LHCN-M2 (cell line): ENCODE measurements at places on chromosomes 3 and 15. TPM values are rescaled to one million over a fixed set of nuclear protein-coding genes. Genes with fewer than 3 reads are reported as not detected.
A peak's percentile ranks its signal among the peaks of the same experiment; 100 is the strongest.

The CCDC13 gene
- 0.57 and 0.77 TPM in 2 replicates for total RNA-seq

The HYAL1 gene
- total RNA-seq = 0.23 and 0.32 TPM in 2 replicates

The IFT122 gene
- 17.3 and 24.2 TPM in 2 replicates for total RNA-seq

The GRK7 gene
- total RNA-seq = not detected in 2 replicates

The DUOX1 gene
- total RNA-seq = under 0.01 and 0.06 TPM in 2 replicates

The FGF7 gene
- 6.5 and 7.9 TPM in 2 replicates for total RNA-seq

The PARP15 gene
- total RNA-seq = not detected in 2 replicates

The CDC25A gene
- total RNA-seq = 21.8 and 34.2 TPM in 2 replicates

The CRYBG3 gene
- total RNA-seq = 16.8 and 18.8 TPM in 2 replicates

DNA sequence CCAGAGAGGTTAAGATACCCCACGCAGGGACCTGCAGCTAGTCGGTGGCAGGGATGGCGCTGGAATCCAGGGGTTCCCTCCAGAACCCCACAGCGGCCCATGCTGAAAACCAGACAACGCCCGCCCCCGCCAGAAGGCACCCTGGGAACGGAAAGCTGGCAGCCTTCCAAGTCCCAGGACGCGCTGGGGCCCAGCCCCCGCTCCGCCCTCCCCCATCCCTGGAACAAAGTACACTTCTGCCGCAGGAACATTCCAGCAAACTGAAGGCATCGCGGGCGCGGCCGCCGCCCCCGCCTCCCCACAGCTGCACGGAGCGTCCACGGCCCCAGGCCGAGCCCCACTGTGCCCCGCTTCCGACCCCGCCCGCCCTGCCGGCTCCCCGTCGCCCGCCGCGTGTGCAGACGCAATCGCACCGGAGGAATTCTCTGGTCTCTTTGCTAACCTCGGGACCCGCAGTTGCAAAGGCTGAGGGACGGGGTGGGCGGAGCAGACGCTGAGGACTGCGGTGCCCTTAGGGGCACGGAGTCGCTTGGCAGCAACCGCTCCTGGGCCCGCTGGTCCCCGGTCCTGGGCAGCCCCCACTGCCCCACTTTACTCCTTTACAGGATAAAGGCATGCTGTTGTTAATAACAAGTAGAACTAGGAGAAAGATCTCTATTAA lies 44.8 kb upstream of the RNU6-1 start:
- DNase-seq = peak; percentile 67

DNA sequence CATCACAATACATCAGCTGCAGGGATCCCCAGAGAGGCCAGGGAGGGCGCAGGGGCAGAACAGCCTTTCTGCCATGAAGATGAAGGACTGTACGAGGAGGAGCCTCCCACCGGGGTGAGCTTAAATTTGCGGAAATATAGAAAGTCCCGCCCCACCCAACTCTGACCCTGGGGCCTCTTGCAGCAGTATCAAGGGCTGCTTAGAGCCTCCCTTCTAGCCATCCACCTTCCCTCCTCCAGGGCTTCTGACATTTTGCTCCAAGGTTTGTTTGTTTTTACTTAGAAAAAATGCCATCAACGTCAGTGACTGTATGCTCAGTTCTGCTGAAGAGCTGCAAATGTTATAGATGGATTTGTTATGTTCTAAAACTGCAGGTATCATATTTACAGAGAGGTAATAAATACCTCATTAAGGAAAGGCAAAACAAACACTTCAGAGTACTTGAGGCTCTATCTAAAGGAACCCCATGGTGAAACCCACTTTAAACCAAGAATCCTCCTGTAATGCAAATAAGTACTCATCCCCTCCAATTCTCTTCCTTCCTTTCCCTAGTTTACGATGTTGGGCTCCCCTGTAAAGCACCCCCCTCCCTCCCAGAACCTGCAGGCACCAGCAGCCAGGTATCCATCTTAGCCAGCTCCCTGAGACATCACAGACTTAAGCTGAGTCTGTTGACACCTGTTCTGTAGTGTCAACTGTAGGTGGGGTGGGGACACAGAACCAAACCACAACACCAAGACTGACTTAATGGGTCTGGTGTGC lies 30.5 kb downstream of the RFTN1 start:
- no peak for DNase-seq

DNA sequence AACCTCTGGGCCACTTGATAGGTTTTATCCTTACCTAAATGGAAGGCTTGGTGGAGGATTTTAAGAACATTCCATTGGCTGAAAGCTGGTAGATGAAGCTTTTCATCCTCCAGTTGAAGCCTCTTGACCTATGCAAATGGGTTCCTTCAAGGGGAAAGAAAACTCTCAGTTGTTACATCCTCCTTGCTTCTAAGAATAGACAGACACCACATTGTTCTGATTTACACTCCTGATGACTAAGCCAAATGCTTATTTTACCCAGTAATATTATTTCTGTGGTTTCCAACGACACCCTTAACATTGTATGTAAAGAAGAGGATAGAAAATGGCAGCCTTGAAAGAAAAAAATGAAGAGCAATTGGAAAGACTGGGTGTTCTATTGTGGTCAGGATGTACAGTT lies 480.5 kb downstream of the OTOL1 start:
- DNase-seq = peak; percentile 60

- no peak for DNase-seq
Measured at GRCh38 chr3:37024820-37025405, 31.6 kb downstream of the MLH1 start.

DNA sequence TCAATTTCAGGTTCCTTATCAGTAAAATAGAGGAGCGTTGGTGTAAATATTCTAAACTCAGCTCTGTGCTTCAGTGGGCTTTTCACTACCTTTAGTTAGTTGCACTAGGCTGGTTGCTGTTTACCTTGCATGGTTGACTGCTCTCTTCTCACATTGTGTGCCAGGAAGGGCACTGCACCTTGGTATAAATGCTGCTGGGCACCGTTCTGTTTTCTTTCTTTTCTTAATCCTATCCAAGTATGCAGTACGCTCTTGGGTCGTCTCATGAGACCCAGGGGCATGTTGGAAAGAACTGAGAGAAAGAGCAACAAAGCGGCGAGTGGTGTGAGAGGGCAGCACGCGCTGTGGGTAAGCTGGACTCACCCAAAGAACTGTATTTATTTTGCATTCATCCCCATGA lies 22.4 kb downstream of the KCNMB2 start:
- DNase-seq = no peak

DNA sequence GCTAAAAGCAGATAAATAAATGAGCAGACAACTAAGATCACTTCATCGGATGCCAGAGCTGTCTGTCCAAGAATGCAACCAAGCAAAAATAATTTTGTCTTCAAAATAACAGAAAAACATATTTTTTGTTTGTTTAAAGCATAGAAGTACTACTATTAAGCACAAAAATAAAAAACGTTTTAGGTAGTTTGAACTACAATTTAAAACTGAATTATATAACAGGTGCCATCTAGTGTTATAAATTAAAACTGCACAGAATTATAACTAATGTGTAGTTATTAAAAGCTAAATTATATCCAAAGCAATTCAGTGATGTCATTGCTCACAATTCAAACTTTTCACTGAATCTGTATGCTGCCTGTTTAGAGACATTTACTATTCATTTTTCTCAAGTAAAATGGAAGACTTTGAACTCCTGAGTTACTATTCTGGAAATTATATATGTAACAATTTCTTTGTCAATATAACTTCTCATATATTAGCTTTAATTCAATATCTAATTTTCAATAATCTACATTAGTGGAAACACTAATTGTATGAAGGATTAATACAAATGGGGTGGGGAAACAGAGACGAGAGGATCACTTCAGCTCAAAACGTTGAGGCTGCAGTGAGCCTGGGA lies 29.5 kb downstream of the LINS1 start:
- DNase-seq = peak; percentile 17

DNA sequence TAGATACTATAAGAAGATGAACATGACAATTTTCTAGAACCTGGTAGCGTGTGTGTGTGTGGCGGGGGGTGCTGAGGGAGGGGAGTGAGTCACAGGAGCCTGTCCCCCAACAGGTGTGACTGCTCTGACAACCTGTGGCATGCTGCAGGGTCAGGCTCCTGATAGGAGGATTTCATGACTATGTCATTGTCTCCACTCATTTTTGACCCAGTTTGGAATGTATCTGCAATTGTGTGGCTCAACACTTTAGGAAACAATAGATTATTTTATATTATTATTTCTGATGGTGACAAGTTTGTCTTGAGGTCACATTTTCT lies 9.3 kb upstream of the VILL start:
- DNase-seq = peak; percentile 60

- DNase-seq = peak; percentile 71
Measured at GRCh38 chr3:24686808-24687207, 192.2 kb upstream of the THRB start.

DNA sequence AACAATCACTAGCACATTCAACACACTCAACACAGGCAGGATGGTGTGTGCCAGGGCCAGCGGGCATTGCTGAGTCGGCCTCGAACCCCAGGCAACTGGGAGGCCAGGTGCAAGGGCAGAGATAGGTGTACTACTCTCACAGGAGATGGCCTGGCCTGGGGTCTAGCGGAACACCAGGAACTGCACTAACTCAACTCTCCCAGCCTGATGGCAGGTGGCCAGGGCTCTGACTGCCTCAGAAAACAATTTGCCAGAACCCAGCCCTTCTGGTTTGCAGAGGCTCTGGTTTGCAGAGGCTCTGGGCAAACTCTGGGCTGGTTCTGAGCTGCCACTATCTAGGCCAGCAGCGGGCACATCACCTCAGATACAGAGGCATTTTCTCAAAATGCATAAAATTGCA lies 229.2 kb upstream of the CHRNA7 start:
- no peak for DNase-seq

GRCh38 chr3:31610700-31611275 lies 78.1 kb downstream of the STT3B start:
- peak; percentile 49 for DNase-seq
